ENCODE measurements at places on chromosomes 2 and 18.

- DNase-seq: no peak
Measured at GRCh38 chr2:204655101-204655500, 109.8 kb downstream of the PARD3B start.

GRCh38 chr2:85584354-85584856 is at the start of gene VAMP5:
Gene VAMP5, plus strand, starts transcription at chr2:85584431. Its CDS starts 60 bp downstream, at chr2:85584491.
- DNase-seq: peak; percentile 19

DNA sequence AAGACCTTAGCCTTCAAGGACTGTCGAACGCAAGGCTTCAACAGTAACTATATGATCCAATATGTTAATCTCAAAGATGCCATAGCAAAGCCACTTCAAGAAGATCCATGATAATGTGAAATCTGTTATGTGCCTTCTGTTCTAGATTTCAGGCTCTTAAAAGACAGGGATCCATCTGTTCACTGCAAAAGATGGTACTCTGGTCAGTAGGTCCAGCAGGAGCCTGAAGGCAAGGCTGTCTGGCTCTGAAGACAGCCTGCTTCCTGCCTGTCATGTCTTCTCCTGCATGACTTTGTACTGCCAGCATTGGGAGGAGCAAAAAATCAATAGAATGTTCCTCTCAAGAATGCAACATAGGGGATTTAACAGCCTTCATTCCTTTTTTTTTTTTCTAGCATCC is 270.8 kb upstream of the PARD3B start:
- DNase-seq: no peak

GRCh38 chr2:50345701-50346591 is 686.0 kb downstream of the NRXN1 start:
- no peak for DNase-seq

- DNase-seq: no peak
Measured at GRCh38 chr2:143686585-143687164, 557.5 kb downstream of the ARHGAP15 start.

DNA sequence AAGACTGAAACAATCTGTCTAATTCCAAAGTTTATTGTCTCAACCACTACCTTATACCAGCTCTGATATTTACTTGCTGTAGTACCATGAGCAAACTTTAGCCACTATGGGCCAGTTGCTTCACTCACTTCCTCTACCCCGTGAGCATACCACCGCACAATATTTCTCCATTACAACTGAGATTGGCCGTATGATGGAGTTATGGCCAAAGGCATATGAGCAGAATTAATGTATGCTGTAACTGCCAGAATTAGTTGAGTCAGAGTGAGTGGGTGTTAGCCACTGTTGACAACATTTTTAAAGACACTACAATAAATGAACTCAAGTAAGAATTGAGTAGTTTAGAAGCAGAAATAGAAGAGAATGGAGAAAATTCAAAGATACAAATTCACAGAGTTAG is 69.7 kb downstream of the LRATD1 start:
- DNase-seq: no peak

DNA sequence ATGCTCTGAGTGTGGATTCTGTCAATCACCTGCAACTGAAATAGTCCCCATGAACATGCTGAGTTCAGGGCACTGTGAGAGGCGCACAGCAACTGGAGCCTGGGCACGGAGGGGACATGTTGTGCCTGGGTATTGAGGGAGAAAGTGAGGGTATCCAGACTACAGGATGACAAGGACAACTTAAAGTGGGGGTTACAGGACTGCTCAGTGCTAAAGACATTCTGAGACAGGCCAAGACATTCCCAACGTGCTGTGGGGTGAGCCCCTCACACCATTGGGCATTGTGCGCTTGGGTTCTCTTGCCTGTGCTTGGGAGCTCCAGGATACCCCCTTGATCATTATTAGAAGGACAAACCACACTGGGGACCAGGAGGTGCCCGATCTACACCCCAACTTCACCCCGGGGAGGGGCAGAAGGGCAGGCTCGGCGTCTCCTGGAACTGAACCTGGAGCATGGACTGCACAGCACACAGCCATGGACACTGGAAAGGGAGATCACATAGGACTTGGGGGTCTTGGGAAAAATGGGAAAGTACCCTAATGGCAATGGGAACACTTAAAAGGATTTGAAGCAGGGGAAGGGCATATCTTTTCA is 72.5 kb upstream of the HDAC4 start:
- DNase-seq: no peak

DNA sequence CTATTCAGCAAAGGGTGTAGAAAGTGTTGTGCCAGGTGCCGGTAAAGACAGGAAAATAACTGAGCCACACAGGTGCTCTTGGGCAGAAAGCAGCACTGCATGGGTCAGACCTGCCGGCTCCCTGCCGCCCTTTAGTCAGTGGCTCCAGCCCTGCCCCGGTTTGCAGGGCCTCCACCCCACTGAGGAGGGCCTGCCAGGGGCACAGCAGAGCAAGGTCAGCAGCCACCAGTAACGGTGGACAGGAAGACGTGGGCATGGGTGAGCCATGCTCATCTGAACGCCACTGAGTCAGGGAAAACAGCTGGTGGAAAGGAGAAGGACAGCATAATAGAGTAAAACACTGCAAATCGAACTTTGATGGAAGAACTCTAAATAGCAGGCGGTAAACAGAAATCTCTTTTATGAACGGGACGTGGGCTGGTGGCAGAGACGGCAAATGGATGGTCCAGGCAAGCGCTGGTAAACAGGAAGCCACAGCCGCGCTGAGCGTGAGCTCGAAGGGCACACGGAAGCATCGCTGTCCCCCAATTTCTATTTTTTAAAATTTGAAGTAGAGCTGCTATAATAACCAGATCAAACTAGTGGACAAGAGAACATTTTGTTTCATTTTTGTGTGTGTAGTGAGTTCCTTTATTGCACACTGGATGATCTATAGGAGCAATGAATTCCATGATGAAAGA is 141.8 kb upstream of the ALKAL2 start:
- DNase-seq: no peak

GRCh38 chr2:142914507-142915313 is 37.2 kb downstream of the KYNU start:
- no peak for DNase-seq

- DNase-seq: no peak
Measured at GRCh38 chr2:219871351-219871750, 243.9 kb downstream of the SLC4A3 start.

DNA sequence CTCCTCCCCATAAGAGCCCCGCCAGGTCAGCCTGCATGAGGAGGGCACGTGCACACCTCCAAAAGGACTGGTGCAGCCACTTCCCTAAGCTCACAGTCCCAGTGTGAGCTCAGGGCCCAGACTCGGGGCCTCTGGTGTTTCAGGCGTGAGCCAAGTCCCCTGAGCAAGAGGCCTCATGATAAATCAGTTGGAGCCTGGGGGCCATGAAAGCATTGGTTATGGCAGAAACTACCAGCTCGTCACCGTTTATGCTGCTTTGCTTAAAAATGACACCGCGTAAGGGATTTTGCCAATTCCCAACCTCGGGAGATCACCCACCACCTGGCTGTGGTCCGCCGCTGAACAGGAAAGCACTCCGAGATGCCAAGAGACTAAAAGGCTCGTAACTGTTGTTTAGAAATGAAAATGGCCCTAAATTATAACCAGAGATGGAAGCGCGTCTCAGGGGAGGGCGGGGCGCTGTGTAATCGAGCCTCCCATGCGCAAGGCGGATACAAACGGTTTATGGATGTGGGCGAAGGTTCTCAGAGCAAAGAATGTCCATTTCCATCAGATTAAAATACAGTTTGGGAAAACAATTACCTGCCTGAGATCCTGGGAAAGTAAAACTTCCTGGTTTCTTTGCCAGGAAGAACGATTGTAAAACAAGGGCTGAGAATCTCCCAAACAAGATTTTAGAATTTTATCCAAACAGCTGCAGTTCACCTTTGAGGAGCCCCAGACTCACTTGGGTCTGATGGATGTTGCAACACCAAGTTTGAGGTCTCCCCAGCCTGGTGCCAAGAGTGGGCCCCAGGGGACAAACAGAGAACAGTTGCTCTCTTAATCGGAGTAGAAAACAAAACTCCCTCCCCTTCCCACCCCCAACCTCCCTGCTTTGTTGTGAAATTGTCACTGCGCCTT is 141.4 kb downstream of the BCL2 start:
- no peak for DNase-seq

DNA sequence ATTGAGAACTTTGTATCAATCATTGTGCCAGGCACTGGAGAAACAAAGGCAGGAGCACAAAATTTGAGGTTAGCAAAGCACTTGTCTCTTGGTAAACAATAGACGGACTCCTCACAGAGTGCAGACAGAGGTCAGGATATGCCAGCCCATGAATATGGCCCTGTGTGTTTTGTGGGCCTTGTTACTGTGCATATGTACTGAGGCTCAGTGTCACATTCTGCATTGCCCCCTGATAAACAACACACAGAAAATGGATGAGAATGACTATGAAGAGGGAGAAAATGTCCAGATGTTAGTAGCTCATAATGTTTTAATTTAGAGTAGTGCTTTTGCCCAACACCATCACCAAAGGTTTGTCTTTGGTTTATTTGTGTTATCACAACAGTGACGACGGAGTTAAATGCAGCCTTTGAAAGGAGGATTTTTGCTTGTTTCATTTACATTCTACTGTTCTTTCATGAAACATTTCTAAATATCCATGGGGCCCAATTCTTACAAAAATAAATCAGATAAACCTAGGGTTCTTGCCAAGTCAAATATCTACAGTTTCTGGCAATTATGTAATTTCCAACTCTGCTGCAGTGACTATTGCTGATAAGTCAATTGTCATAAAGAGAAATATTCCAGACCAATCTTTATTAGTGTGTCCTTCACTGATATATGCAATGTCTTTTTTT is 14.6 kb upstream of the NT5C1B start:
- no peak for DNase-seq

DNA sequence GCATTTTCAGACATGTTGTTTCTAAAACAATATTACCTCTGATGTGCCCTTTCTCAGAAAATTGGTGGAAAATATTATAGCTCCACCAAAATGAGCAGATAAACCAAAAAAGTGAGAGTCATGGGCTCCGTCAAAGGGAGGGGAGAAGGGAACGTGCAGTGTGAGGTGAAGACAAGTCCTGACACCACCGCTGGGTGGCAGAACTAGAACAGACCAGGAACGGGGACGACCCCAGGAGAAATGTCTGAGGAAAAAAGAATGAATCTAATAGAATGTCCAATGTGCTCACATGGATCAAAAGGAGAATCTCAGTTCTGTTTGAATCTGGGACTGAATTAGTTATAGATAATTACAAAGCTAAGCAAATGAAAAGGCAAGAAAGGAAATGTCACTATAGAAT is 22.6 kb upstream of the BCL2 start:
- DNase-seq: peak; percentile 30

GRCh38 chr2:29697715-29698114 is 223.7 kb downstream of the ALK start:
- no peak for DNase-seq

DNA sequence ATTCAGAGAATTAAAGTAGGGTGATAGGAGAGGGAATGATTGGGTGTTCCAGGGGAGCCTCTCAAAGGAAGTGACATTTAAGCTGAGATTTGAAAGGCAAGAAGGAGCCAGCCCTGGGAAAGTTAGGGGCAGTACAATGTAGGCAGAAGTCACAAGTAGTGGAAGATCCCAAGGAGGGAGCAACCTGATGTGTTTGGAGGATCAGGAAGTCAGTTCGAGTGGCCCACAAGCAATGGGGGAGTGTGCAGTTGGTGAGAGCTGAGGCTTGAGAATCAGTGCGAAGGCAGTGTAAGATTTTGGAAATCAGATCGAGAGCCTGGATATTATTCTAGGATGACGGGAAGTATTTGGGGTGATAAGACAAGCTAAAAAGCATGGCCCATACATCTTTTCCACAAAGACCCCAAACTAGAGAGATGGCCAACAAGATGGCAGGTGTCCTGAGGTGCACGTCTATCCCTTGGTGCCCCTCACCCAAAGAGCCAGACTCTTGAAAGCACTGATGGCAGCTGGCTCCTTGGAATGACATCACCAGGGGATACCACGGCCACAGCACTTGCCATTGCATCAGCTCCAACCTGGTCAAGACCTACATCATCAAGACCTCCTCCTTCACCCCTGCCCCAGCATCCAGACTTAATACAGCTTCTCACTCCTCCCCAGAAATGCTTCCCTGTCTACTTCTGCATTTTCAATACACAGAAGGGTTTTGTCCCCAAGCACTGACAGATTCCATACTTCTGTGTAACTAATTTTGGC is 127.3 kb downstream of the BCL2 start:
- DNase-seq: no peak

DNA sequence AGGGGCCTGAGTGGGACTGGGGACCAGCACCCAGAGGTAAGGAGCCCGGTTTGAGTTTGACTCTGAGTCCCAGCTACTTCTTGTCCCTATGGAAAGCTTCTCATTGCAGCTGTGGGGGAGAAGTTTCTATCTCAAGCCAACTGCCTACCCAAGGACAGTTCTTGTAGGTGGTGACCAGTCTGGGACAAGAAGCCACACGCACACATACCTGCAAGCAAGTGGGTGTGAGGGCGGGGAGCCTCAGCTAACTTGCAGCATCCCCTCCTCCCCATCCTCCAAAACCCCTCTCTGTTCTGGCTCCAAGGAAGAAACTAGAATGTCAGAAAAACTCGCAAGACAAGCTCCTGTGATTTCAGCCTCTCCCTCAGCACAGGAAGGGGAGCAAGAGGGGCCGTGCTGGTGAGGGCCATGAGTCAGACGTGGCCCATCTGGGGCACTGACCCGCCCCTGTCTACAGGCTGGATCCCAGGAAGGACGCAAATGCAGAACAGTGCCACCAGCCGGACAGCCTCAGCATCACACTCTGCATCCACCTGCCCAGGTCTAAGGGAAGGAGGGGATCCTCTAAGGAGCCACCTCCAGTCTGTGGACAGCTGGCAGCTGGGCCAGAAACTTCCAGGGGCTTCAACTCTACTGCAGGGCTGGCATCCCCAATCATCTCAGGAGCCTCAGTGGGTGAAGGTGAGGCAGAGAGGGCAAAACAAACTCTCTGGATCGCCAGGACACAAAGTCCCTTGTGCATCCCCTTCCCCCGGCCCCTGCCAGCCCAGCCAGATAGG is 103.4 kb downstream of the TNS1 start:
- DNase-seq: no peak

- DNase-seq: no peak
Measured at GRCh38 chr2:71688530-71688929, 235.2 kb downstream of the DYSF start.
